ENCODE measurements at places on chromosomes 6 and 20.

DNA sequence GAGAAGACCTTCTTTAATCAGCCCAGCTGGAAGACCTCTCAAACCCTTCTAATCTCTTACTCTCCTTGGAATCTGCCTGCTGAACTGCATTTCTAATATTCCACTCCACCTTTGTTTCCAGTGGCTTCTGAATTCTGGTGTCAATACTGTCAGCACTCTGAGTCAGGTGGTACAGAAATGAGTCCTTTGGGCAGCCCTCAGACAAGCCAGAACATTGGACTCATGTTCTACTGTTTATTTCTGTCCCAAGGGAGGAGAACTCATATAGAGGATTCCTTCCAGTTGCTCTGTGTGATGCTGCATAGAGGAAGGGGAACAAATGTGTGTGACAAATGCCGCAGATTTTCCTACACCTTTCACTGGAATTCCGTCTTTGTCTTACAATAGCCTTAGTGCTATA is 114.8 kb downstream of the PHF3 start:
- no peak for DNase-seq

DNA sequence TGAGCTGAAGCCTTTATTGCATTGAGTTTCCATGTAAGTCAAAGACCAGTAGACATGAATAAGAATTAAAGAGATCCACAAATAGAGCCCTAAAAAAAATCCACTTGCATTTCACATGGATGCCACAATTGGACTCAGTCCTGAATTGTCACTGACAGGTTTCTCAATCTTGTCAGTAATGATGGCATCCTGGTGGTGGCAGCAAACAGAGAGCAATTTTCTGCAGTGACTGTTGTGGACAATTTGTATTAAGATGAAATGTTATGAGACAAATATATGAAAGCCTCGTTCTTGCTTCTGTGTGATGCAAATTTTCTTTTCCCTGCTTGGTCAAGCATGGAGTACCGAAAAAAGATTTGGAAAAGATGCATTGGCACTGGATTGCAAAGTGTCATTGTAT is 278.9 kb downstream of the SAMD5 start:
- DNase-seq = no peak

GRCh38 chr6:56047931-56048540 is 172.6 kb upstream of the BMP5 start:
- no peak for DNase-seq

DNA sequence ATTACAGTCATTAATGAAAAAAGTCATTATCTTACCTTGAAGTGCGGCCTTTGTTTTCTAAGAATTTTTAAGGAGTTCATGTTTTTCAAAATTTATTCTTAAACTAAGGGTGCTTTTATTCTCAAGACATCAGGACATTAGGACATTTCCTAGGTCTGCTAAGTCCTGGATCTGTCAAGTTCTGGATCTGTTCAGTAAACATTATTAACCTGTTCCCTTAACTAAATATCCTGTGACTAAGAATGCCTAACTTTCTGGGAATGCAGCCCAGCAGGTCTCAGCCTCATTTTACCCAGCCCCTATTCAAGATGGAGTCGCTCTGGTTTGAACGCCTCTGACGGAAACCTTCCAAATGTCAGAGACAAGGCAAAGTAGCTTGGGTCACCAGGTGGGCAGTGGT is 302.6 kb downstream of the SYNE1 start:
- no peak for DNase-seq

GRCh38 chr6:131003488-131004386 is 59.3 kb downstream of the EPB41L2 start:
- no peak for DNase-seq

DNA sequence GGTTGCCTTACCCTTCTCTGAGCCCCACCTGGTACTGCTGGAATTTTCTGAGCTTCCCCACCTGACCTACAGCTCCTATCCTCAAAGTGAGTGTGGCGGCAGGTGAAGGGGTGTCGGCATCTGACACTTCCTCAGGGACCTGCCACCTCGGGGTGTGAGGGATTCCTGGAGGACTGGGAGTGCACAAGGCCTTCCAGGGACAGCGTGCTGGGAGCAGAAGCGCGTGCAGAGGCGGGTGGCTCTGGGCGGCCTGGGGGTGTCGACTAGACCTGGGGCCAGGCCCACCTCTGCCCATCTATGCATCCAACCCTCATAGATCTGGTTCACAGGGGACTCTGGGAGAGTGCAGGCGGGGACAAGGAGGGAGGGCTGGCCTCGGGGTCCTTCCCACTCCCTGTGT is 7.8 kb downstream of the DLGAP4 start:
- DNase-seq = no peak

GRCh38 chr6:143361536-143362191 is 88.8 kb downstream of the ADAT2 start:
- DNase-seq = no peak

- no peak for DNase-seq
Measured at GRCh38 chr6:34525431-34526175, 30.5 kb downstream of the SPDEF start.

GRCh38 chr6:135322427-135323201 is 141.5 kb downstream of the MYB start:
- DNase-seq = no peak

GRCh38 chr6:79159846-79160245 is 74.6 kb downstream of the HMGN3 start:
- no peak for DNase-seq

- no peak for DNase-seq
Measured at GRCh38 chr20:6157345-6157744, 34.5 kb upstream of the FERMT1 start.

GRCh38 chr6:144632266-144632665 is 347.1 kb downstream of the UTRN start:
- no peak for DNase-seq

DNA sequence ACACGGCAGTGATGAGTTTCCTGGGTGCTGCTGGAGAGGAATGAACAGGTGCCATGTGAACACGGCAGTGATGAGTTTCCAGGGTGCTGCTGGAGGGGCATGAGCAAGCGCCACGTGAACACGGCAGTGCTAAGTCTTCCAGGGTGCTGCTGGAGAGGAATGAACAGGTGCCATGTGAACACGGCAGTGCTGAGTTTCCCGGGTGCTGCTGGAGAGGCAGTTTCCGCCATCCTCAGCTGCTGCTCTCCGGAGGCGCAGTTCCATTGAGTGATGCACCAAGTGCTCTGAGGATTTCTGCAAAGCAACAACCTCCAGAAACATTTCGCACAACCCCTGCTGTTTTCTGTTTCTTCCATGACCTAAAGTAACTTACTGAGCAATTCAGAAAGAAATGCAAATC is 155.4 kb downstream of the SMOC2 start:
- no peak for DNase-seq

- no peak for DNase-seq
Measured at GRCh38 chr6:136742125-136742524, 50.2 kb downstream of the MAP3K5 start.

DNA sequence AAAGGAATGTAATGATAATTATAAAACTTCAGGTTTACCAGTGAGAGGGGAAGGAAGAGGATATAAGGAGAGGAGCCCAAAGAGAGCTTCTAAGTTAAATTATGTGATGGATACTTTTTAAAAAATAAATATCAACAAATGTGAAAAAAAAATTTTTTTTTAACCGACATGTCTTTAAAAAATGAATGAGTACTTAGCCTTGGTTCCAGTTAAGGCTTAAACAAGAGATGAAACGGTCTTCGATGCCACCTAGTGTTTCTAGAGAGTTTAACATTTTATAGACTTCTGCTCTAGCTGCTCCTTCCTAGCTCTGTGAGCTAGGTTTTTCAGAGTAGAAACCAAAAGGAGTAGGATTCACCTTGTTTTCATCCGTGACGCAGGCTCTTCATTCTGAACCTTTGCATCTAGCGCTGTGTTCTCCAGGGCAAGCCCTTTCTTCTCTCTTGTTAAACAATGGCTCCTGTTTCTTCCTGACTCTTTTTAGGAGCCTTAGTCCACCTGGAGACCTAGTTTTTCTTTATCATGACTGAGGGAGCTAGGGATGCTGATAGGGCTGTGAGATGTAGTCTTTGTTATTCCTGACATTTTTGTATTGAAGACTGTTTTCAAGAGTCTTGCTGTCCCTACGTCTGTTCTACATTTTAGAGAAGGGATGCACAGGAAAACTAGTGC is 42.4 kb upstream of the GNRH2 start:
- DNase-seq = no peak

DNA sequence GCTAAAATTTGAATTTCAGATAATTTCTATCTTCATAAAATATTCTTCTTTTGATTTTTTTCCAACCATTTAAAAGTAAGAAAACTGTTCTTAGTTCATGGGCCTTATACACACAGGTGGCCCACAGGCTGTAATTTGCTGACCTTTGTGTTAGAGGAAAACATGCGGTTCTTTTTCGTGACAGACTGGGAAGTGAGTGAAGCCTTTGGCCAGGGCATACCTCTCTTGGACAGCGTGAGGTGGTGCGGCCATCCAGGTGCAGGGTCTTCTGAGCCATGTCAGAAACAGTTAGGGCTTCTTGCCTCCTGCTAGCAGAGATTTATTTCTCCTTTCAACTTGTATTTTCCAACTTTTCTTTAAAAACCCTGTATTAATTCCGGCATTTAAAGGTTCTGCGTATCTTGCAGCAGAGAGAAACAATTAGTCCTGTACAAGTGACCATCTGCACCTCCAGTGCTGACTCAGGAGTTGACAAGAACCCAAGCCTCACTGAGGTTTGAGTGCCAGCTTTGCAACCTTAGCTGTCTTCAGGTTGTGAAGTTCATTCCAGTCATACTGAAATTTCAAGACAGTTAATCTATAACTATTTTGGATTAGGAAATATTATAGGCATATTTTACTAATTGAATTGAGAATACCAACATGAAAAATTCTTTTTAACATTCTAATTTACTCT is 177.8 kb downstream of the LY86 start:
- DNase-seq = no peak

GRCh38 chr6:99885051-99885450 is 109.0 kb downstream of the MCHR2 start:
- DNase-seq = no peak

DNA sequence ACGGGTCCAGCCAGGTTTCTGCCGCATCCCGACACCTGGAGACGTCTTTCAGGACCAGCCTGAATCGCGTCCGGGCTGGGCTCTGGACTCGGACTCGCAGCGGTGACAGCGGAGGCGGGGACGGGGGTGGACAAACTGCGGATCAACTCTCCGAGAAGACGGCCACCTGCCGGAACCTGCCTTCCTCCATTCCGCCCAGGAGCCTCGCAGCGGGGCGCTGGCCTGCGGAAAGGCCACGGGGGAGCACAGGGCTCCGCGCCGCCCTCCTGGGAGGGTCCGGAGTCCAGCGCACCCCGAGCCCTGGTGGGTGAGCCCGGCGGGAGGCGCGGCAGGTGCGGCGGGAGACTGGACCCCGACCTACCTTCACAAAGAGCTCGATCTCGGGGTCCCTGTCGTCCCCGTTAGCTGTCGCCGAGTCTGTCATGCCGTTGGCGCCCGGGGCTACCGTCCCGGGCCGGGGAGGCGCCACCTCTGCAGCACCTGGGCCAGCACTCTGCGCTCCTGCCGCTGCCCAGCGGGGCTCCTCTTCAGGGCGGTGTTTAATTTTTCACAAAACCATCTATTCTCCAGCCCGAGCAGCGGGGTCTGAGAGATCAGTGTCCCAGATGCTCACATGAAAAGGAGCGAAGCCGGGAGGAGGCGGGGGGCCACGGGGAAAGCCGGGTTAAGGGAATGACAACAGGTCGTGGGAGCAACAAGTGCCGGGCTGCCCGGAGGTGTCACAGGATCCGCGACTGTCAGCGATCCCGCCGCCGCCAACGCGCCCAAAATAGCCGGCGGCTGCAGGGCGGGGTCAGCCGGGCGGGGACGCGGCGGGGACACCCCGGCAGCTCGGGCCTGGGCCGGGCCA is at the start of gene CLIC5:
Gene CLIC5 (minus strand): TSS at position 742 of the 850 bp plus-strand sequence. CDS start 318 bp downstream, at position 424.
- DNase-seq = peak; percentile 29

- DNase-seq = peak; percentile 23
Measured at GRCh38 chr6:25556516-25556915, 95.5 kb upstream of the SCGN start.

- DNase-seq = no peak
Measured at GRCh38 chr6:133132466-133132971, 108.6 kb upstream of the EYA4 start.

GRCh38 chr6:157272866-157273755 is 50.2 kb downstream of the TMEM242 start:
- DNase-seq = peak; percentile 42

DNA sequence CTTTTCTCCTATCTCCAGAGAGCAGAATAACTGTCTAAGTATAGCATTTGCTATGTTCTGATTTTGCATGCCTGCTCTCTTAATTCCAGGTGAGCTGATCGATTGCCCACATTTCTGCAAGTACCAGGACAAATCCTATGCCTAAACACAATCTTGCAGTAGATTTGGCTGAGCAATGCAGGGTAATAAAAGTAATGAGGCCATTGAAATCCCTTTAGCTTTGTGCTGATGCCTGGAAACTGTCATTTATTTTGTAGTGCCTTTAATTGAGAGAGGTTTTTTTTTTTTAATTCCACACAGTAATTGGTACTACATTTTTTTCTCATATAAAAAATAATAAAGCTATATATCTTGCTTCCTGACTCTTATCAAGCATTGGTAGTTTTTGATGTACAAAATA is 252.3 kb downstream of the NKAIN2 start:
- no peak for DNase-seq

DNA sequence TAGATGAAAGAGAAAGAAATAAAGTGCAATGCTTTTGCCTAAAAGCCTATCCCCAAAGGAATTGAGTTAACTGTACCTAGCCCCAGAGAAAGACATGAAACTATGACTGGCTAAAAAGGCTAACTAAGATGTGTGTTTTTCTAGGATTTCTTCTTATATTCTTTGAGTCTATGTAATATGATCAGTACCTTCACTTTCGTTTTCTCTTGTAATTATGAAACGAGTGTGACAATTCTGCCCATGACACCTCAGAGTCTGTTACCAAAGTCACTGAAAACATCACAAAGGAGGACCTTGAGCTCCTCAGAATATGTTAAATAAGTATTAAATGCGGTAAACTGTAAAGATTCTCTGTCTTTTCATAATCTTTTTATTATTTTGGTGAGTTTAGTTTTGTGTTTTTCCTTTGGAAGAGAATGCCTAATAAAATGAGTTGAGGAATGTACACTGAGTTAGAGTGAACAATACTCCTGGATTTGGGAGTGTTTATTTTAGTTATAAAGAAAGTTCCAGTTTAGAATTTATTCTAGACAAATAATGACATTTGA is 141.3 kb downstream of the FUT9 start:
- DNase-seq = no peak

GRCh38 chr6:14162826-14163225 is 45.3 kb downstream of the CD83 start:
- no peak for DNase-seq

- DNase-seq = no peak
Measured at GRCh38 chr6:123064038-123064437, 68.0 kb downstream of the CLVS2 start.

GRCh38 chr6:5351552-5352210 is 90.4 kb downstream of the FARS2 start:
- no peak for DNase-seq

Data from HuH-7.5 (cell line).